LoVo (cell line): ENCODE measurements at places on chromosomes 7 and 10.

GRCh38 chr7:153070141-153070540 is 310.6 kb downstream of the ACTR3B start:
- no peak for DNase-seq

GRCh38 chr10:2130705-2131305 is 393.5 kb upstream of the ADARB2 start:
- DNase-seq: no peak

- DNase-seq: no peak
Observed at GRCh38 chr10:42556931-42557330, 81.4 kb downstream of the ZNF33B start.

DNA sequence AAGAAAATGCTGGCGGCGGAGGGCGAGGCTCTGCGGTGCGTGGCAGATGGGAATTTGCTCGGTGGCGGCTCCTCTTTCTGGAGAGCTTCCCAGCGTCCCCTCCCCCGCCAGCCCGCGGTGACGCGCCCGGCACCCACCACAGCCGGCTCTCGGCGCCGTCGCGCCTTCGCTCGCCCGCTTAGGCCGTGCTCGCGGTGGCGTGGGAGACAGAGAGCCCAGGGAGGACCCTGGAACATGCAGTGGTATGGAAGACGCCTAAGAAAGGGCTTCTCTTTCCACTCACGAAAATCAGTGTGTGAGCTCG is 576 bp upstream of the CSGALNACT2 start:
- DNase-seq: no peak

DNA sequence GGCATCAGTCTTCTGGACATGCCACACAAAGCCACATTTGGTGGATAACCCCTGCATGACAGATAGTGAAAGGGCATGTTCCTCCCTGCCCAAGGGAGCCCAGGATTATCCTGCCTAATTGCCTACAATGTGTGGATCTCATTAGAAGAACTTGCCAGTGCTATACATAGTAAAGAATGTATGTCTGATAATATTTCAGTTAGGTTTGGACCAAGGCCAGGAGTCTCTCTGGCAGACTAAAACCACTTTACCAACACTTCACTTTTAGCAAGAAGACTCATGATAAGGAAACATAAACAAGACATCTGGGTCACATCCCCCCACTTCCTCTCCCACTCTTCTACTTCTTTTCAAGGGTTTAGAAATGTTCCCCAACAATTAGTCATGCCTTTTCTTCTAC is 196.7 kb downstream of the MTERF1 start:
- no peak for DNase-seq

GRCh38 chr10:73956476-73957359 is 41.2 kb upstream of the VCL start:
- DNase-seq: no peak

- no peak for DNase-seq
Observed at GRCh38 chr7:27109466-27110185, 7.1 kb upstream of the HOXA2 start.

DNA sequence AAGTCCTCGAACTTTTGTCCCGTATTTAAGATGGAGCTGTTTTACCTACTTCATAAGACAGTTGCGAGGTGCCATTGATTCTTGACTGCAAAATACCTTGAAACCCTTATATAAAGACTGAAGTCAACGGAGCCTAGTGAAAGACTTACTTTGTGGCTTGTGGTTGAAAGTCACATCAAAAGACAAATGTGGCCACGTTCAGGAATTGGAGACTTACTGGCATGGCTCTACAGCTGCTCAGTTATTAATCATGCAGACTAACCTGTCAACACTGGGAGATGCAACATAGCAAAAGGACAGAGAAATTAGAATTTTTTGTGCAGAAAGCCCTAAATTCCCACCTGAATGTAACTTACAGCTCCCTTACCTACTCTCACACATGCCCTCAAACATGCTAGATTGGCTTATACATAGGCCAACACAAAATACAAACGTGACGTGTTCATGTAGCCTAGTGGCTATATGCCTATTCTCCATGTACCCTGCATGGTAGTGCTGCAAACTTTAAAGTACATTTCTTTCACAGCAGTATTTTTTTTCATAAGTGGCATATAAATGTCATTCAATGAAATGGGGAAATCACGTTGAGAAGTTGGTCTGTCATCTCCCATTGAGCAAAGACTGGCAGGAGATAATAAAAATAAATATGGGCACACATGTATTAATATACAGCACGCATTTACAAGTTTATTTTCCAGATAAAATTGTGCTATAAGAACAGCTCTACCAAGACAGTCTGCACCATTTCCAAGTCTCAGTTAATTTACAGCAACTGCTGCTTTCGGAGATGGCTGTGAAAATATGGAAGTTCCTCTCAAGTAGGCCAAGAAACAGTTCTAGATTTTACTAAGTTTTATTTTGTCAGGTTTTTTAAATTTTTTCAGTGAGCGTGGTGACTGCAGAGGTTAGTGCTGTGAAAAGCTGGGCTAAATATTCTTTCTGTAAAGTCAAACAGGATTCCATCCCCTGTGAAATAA is 170.4 kb upstream of the C7orf33 start:
- no peak for DNase-seq

DNA sequence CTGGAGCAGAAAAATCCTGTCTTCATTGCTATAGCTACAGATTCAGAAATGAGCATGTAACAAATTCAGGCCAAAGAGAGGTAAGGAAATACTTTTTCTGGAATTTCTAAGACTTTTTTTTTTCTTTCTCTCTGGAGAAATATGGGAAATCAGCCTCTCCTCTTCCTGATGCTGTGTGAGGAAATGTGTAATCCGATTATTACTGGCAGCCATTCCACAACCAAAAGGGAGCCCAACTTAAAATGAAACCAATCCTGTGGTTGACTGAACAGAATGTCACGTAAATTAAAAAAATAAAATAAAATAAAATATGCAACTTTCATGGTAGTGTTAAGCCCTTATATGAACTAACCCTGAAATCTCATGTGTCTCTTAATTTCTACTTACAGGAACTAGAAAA is 10.7 kb upstream of the POT1 start:
- no peak for DNase-seq

DNA sequence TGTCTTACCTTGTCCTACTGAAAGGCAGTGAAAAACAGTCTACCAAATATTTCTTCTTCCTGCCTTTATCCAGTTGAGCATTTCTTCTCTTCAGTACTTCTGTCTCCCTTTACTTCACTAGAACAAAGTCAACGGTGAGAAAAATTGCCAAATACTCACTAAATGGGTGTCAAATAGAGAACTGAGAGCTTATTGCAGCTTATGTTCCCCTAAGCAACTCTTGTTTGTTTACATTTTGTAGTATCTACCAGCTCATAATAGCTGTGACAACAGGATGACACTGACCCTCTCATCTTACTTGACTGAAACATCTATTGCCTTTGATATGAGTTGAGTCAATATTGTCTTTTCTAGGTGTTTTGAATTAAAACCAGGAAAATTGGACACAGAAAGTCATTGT is 327.9 kb upstream of the SORCS1 start:
- DNase-seq: no peak

GRCh38 chr10:106198275-106198674 is 966.2 kb downstream of the SORCS1 start:
- no peak for DNase-seq

DNA sequence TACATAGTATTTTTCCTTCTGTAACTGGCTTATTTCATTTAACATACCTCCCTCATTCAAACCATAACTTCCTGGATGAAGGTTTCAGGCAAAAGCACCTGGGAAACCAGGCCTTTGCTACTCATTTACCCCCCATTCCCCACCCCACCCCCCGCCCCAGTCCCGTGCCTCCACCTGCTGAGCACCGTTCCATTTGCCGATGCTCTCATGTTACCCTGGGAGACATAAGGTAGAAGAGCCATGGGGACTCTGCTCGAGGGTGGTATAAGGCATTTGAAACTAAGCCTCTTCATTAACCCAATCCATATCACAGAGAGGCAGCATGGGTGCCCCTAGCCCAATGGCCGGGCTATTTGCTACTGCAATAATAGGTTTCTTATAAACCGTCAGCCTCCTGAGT is 22.2 kb upstream of the MCM10 start:
- no peak for DNase-seq

GRCh38 chr10:86688398-86688921 is 20.1 kb downstream of the LDB3 start:
- peak; percentile 69 for DNase-seq

GRCh38 chr7:11188529-11189310 is 215.0 kb downstream of the PHF14 start:
- no peak for DNase-seq

- no peak for DNase-seq
Observed at GRCh38 chr7:155832581-155832981, 20.3 kb upstream of the SHH start.

- no peak for DNase-seq
Observed at GRCh38 chr10:7853226-7853842, 35.0 kb downstream of the TAF3 start.

DNA sequence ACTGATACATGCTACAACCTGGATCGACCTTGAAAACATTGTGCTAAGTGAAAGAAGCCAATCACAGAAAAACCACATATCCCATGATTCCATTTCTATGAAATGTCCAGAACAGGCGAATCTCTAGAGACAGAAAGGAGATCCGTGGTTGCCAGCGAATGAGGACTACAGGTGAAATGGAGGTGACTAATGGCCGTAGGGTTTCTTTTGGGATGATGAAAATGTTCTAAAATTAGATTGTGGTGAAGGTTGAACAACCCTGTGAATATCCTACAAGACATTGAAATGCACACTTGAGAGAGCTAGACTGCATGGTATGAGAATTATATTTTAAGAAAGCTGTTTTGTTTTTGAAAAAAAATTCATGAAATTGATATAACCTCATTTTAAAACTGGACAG is 188.5 kb upstream of the PLXNA4 start:
- DNase-seq: no peak

GRCh38 chr7:2237109-2237602 is 4.4 kb upstream of the MAD1L1 start:
- DNase-seq: no peak

DNA sequence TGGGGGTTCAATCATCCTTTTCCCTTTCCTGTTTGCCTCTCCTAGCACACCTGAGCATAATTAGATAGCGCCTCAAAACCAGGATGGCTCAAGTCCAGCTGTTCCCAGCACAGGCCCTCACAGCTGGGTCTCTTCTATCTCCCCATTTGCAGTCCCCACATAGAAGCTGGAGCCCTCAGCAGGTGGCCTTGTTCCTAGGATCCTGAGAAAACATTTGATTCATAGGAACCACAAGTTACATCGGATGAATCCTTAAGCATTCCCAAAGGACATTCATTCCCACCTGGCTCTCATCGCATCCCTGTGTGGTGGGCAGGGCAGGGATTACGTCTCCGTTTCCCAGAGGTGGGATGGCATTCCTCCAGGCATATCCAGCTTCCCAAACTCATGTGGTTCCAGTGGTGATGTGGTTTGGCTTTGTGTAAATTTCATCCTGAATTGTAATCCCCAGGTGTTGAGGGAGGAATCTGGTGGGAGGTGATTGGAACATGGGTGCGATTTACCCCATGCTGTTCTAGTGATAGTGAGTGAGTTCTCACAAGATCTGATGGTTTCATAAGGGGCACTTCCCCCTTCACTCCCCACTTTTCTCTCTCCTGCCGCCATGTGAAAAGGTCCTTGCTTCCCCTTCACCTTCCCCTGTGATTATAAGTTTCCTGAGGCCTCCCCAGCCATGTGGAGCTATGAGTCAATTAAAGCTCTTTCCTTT is 49.8 kb upstream of the LEP start:
- no peak for DNase-seq

DNA sequence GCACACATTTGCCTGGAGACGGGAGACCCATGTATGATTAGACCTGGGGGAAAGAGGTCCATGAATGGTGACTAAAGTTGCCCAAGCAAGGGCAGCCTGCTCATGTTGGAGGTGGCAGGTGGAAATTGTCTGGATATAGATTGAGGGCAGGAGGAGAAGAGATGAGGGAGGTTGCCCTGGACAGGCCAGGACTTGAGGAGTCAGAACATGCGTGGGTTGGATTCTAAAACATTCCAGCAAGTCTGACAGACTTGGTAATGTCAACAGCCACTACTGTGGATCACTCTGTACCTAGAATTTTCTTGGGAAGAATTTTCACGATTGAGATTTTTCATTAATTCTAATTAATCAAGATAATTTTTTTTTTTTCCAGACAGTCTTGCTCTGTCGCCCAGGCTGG is 19.1 kb upstream of the SVOPL start:
- DNase-seq: no peak

DNA sequence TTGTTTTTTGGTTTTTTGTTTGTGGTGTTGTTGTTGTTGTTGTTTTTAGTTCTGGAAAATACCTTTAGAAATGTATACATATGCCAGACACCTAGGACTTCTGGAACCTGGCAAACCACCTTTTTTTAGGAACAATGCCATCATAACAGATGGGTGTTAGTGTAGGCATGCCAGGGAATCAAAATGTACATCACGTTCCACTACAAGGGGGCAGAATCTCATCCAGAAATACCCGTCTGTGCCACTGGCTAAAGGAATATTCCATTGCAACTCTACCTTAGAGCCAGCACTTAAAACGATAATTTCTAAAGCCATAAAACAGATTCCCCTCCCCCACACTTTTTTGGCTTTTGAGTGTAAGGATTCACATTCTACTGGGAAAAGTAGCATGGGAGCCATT is 239.8 kb downstream of the ETV1 start:
- DNase-seq: no peak

DNA sequence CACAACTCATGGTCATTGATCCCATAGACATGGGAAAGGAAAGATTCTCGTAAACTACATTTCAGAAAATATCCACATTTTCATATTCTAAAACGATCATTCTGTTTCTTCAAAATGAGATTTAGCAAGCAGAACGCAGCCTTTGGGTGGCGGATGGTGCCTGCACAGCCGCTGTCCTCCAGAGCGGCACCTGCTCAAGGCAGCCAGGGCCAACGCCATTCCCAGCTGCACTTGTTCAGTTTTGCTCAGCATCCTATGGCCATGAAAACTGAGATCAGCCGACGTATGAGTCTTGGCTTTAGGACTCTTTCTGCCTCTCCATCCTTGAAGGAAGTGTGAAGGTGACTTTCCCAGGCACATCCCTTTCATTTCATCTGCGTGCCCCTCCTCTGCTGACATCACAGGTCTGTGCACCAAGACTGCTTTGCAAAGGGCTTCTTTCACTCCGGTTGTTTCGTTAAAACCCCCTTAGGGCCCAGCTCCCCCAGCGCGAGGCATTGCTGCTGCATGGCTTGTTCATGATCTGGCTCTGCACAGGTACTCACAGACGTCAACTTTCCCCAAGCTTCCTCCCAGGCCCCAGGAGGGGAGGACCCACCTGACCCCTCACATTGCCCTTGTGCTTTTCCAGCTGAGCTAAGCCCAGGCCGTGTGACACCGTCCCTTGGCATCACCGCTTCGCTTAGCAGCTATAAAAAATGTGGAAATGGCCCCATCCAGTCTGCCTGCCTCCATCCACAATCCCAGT is 37.2 kb downstream of the TCERG1L start:
- no peak for DNase-seq

- no peak for DNase-seq
Observed at GRCh38 chr7:99531354-99531765, 20.6 kb downstream of the FAM200A start.

DNA sequence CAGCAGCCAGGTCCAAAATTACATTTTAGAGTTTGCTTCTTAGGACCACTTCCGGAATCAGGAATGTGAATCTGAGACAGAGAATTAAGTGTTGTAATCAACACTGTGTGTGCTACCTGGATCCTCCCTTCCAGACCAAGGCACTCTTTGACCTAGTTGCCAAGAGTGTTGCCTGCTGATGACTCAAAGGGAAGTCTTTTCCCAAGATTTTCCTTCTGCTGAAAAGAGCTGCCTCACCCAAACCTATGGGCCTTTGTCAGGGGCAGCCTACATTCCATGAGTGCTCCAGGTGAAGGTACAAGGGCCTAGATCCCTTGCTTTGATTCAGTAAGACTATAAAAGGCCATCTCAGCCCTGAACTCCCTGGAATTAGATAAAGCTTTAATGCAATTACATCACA is 712.5 kb upstream of the ANKRD30A start:
- DNase-seq: peak; percentile 15
